ENCODE measurements at places on chromosomes 3 and 15.

- no peak overlapping the region for H3K4me3 ChIP-seq
- no peaks in the 10 kb centered on the region for H3K36me3 ChIP-seq
- no peak for DNase-seq
- H3K4me1 ChIP-seq = peaks cover 47% of the 10 kb centered on the region
Observed at GRCh38 chr15:67785431-67785830, 39.9 kb upstream of the SKOR1 start.

DNA sequence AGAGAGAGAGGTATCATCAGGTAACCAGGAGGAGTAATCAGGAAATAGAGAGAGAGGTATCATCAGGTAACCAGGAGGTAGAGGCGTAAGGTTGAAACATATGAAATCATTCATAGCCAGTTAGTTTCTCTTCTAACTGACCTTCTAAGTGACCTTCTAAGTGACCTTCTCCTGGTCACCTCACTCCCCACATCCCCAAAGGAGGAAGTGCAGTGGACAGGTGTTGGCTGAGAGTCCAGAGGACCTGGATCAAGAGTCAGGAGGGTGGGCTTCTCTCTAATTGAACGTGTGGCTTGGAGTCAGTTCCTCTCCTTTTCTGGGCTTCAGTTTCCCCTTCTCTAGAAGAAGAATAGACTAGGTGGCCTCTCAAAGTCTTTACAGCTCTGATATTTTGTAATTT is 121.3 kb upstream of the DLG1 start:
- no peak overlapping the region for H3K27ac ChIP-seq
- peaks cover 10% of the 10 kb centered on the region for H3K27me3 ChIP-seq
- no peaks in the 10 kb centered on the region for H3K4me1 ChIP-seq
- DNase-seq = no peak
- H3K36me3 ChIP-seq = no peaks in the 10 kb centered on the region
- no peak overlapping the region for H3K4me3 ChIP-seq

DNA sequence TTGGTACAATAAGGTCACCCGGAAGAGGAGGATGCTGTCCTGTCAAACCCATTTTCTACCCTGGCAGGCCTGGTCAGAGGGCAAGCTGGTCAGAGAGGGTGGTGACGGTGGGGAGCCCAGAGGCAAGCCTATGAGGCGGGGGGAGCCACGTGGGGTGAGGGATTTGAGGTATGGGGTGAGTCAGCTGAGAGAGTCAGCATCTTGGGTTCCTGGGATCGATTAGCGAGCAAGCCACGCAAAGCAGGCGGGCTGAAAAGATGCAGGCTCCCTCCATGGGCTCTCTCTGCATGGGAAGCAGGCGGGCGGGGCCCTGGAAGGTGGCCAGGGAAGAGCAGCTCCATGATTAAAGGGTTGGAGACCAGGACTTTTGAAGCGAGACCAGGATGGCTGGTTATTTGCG is 48.1 kb downstream of the MAGEF1 start:
- no peaks in the 10 kb centered on the region for H3K36me3 ChIP-seq
- peaks cover 33% of the 10 kb centered on the region for H3K4me1 ChIP-seq
- H3K27me3 ChIP-seq = peaks cover 7% of the 10 kb centered on the region
- H3K27ac ChIP-seq = peak overlapping the region; percentile 81

DNA sequence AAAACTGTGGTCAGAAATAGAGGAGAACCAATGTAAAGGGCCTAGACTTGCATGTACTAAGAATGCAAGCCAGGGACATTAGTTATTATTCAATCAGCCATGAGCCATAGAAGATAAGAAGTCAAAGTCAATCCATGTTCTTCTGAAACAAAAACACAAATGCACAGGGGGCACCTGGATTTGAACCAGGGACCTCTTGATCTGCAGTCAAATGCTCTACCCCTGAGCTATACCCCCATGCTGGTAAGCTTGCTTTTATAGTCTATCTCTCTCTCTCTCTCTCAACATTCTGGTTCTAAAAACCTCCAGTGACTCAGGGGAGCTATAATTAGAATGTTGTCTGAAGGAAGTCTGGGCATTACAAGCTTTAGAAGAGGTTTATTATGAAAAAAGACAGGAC is 85.6 kb upstream of the ACP3 start:
- peak overlapping the region; percentile 45 for H3K27ac ChIP-seq
- peak overlapping the region; percentile 17 for H3K4me3 ChIP-seq
- H3K27me3 ChIP-seq = peaks cover 10% of the 10 kb centered on the region
- no peaks in the 10 kb centered on the region for H3K4me1 ChIP-seq
- no peaks in the 10 kb centered on the region for H3K36me3 ChIP-seq

DNA sequence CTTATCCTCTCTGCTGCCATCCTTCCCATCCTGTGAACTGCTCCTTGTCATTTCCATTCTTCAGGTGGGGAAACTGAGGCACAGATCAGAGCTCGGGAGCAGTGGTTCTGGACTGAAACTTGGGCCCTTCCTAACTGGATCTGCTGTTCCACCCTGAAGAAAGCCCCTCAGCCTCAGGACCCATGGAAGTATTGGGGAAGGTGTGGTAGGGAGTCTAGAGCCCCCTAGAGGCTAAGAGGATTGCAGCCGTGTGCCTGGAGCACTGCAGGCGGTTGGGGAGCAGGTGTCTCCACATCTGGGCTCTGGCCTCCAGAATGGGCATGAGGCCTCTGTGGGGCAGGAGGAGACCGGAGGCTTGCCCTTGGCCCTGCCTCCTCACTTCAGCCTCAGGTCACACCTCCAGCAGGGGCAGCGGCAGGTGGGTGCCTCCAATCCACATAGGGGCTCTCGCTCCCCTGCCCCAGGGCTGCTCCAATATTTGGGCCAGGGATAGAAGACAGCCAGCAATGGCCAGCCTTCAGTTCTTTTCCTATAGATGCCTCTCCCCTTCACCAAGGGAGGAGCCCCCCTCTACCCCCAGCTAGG is 28.1 kb downstream of the DNAJB8 start:
- no peak for DNase-seq
- no peak overlapping the region for H3K4me3 ChIP-seq
- H3K4me1 ChIP-seq = no peaks in the 10 kb centered on the region
- peaks cover 55% of the 10 kb centered on the region for H3K27me3 ChIP-seq

- DNase-seq = no peak
- H3K27ac ChIP-seq = no peak overlapping the region
- H3K4me3 ChIP-seq = no peak overlapping the region
Observed at GRCh38 chr3:56144805-56145204, 323.5 kb downstream of the ERC2 start.

- H3K27ac ChIP-seq = peak overlapping the region; percentile 96
- no peaks in the 10 kb centered on the region for H3K36me3 ChIP-seq
- H3K27me3 ChIP-seq = peaks cover 7% of the 10 kb centered on the region
- no peak for DNase-seq
- peak overlapping the region; percentile 97 for H3K4me3 ChIP-seq
- H3K4me1 ChIP-seq = peaks cover 10% of the 10 kb centered on the region
Observed at GRCh38 chr3:13479332-13479581, 849 bp upstream of the HDAC11 start.

GRCh38 chr15:39597336-39597735 is 16.5 kb downstream of the THBS1 start:
- H3K4me1 ChIP-seq = no peaks in the 10 kb centered on the region
- H3K4me3 ChIP-seq = no peak overlapping the region
- H3K27ac ChIP-seq = no peak overlapping the region
- H3K27me3 ChIP-seq = no peaks in the 10 kb centered on the region
- H3K36me3 ChIP-seq = no peaks in the 10 kb centered on the region
- no peak for DNase-seq

DNA sequence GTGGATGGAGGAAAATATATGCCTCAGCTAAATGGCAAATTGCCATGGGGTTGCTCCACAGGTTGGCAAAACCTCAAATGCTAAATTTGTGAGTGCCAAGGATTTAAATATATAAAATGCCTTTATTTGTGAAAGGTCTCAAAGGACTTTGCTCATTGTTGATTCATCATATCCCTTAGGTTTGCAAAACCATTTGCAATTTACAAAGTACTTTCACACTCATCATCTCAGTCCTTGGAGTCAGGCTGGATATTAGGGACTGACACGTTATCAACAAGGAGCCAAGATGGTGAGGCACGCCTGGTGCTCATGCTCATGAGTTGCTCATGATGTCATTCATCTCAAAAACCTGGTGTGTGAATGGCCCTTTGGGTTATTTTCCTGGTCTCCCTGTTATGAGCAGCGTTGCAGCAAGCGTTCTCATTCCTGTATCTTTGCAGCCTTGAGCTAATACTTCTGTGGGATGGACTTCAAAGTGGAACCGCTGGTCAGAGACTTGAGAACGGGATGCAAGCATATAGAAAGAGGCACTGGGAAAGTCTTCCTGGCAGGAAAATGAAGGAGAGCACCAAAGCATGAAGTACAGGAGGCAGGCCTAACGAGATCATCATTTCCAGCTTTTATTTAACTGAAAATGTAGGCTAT is 66.0 kb downstream of the MYO1E start:
- H3K27me3 ChIP-seq = no peaks in the 10 kb centered on the region
- no peak overlapping the region for H3K4me3 ChIP-seq
- peaks cover 77% of the 10 kb centered on the region for H3K4me1 ChIP-seq

- peak; percentile 64 for DNase-seq
- peaks cover 46% of the 10 kb centered on the region for H3K4me1 ChIP-seq
Observed at GRCh38 chr3:67655364-67656121, 1.1 kb upstream of the SUCLG2 start.

GRCh38 chr3:171135549-171135948 is 109.0 kb upstream of the SLC2A2 start:
- no peaks in the 10 kb centered on the region for H3K36me3 ChIP-seq
- no peaks in the 10 kb centered on the region for H3K27me3 ChIP-seq
- H3K27ac ChIP-seq = no peak overlapping the region
- H3K4me1 ChIP-seq = no peaks in the 10 kb centered on the region

DNA sequence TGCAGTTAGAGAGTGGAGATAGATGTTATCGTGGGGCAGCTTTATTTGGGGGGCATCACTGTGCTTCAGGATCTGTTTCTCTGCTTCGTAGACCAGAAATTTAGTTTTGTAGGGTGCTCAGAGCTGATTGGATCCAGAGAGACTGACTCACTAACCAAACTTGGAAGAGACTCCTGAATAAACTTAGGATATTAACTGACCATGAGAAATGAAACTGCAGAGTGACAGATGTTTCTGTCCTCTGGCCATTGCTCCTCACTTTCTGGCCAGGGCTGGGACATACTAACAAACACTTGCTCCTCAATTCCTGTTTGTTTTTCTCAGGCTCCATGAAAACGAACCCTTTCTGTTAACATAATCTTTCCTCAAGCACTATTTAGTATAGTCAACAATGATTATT is 4.3 kb downstream of the ZNF592 start:
- no peaks in the 10 kb centered on the region for H3K27me3 ChIP-seq
- peaks cover 33% of the 10 kb centered on the region for H3K4me1 ChIP-seq
- no peak overlapping the region for H3K4me3 ChIP-seq
- peaks cover 20% of the 10 kb centered on the region for H3K36me3 ChIP-seq
- DNase-seq = no peak

DNA sequence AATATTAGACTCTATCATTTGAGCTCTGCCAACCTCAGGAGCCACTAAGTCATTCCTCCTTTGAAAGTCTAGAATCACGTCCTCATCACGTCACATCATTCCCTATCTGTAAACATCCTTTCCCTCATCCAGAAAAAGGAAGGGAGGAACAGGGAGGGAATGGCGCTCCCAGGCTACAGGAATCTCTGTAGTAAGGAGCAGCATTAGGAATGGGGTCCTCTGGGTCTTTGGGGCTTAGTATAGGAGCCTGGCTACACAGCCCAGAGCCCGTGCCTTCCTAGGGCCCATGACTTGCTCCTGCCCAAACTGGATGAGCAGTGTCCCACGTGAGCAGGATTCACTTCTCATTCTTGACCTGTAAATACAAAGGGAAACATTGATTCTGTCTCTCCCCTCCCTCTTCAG is 1.6 kb downstream of the TAGLN3 start:
- H3K36me3 ChIP-seq = peaks cover 1% of the 10 kb centered on the region
- H3K4me3 ChIP-seq = no peak overlapping the region
- no peak for DNase-seq
- H3K4me1 ChIP-seq = peaks cover 23% of the 10 kb centered on the region
- H3K27me3 ChIP-seq = peaks cover 9% of the 10 kb centered on the region
- H3K27ac ChIP-seq = no peak overlapping the region

- no peak for DNase-seq
- H3K27ac ChIP-seq = no peak overlapping the region
- peaks cover 17% of the 10 kb centered on the region for H3K36me3 ChIP-seq
- no peak overlapping the region for H3K4me3 ChIP-seq
Observed at GRCh38 chr3:43077261-43077660, 28.6 kb downstream of the POMGNT2 start.
